ENCODE measurements at places on chromosomes 5 and 9.

GRCh38 chr5:40826489-40827187 is 8.4 kb downstream of the RPL37 start:
- DNase-seq: no peak

GRCh38 chr9:78021697-78022096 is 9.9 kb downstream of the GNAQ start:
- DNase-seq: no peak

GRCh38 chr5:110034056-110034600 is 344.4 kb downstream of the MAN2A1 start:
- DNase-seq: no peak

DNA sequence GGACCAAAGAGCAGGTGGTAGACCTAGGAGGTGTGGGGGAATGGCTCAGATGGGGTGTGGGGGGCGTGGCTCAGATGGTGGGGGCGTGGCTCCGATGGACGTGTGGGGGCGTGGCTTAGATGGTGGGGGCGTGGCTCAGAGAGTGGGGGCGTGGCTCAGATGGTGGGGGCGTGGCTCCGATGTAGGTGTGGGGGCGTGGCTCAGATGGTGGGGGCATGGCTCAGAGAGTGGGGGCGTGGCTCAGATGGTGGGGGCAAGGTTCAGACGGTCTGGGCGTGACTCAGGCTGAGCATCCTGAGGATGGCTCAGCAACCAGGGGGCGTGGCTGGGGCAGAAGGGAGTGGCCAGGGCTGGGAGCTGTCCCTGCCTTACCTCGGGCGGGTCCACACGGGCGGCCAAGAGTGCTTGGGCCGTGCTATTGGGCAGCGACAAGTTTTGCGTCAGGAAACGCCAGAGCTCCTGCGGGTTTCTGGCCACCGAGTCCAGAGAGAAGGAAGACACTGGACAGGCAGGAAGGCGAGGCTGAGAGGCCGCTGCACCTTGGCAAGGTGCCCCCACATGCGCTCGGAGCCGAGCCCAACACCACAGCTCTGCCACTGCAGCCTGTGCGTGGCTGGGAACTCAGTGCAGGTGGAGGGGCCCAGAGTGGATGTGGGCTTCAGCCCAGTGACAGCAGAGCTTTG is 5.9 kb downstream of the ABCA2 start:
- no peak for DNase-seq

- DNase-seq: no peak
Measured at GRCh38 chr5:180007582-180007981, 64.0 kb downstream of the RNF130 start.

- no peak for DNase-seq
Measured at GRCh38 chr5:636951-637350, 24.8 kb downstream of the CEP72 start.

GRCh38 chr5:171801-172331 is 19.4 kb upstream of the LRRC14B start:
- DNase-seq: no peak

DNA sequence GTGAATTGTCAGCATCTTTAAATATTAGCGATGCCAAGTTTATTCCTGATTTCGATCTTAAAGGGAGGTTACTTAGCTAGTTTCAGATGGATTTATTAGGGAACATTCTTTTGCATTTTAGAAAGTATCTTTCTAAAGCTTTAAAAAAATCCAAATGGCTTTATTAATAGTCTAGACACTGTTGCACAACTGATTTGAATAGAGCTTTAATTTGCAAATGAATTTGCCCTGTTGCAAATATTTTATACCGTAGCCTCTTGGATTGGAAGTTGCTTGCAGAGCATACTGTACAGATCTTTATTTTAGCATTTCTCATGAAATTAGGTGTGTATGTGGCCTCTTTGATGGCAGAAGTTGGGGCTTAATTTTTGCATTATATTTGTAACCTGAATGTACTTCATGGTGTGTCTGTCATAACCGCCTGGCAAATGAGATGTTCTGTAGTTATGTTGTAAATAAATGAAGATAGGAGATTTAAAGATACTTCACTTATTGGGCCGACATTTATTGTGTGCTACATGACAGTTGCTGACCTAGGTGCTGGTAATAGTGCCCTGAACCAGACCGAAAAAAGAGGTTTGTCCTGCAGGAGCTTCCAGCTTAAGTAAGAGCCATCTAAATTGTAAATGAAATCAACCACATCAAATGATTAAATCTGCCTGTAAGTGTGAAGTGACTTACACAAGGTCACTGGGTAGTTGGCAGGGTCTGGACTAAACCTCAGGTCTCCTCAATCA is 1.8 kb downstream of the TCERG1 start:
- no peak for DNase-seq

DNA sequence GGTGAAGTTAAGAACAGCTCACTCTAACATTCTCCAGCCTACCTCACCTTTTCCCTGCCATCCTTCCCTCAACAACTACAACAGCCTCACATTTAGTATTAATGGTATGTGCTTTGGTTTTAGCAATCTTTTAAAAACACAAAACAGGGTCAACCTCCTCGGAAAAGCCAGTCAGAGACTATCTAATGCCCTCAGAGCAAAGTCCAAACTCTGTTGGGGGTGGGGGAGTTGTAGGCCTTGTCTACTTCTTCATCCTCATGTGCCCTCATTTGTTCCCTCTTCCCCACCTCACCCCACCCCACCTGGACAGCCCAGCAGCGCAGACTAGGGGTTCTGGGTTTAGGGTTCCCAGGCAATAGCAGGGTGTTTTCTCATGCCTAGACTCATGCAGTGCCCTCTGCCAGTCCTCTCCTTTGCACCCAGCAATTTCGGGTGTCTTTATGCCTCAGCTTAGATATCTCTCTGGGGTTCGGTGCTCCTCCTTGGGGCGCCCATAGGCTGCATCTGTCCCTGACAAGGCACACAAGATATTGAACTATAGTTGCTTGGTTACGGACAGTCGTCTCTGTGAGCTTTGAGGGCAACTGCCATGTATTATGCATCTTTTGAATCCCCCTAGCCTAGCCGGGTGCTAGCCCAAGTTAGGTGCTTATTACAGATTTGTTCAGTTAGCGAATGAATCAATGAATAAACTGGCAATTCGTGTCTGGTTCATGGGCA is 762 bp upstream of the TCOF1 start:
- DNase-seq: no peak

DNA sequence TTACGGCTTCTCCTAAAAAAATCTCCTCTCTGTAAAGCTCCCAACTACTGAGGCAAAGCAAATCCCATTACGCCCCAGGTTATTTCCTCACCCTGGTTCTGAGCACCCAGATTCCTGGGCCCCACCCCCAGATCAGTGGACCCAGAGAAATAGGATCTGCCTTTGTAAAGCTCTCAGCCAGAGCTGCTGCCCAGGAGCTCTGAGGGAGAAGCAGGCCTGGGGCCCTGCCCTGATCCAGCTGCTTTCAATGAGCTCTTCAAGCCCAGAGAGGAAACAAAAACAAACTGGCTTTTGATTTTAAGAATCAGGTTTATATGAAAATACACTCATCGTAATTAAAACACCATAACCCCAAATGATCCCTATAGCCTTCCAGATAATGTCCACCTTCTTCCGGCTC is 124.5 kb downstream of the C5orf15 start:
- DNase-seq: no peak
